Caco-2 (cell line): ENCODE measurements at places on chromosomes 1 and 21. TPM values are rescaled to one million over a fixed set of nuclear protein-coding genes. Genes with fewer than 3 reads are reported as not detected.

The KRTAP11-1 gene
- not detected in 2 replicates for total RNA-seq

The NHLH1 gene
- total RNA-seq = 0.28 and 0.36 TPM in 2 replicates

The SOX13 gene
- 31.5 and 34.5 TPM in 2 replicates for total RNA-seq

The USF1 gene
- total RNA-seq = 49.7 and 52.7 TPM in 2 replicates

DNA sequence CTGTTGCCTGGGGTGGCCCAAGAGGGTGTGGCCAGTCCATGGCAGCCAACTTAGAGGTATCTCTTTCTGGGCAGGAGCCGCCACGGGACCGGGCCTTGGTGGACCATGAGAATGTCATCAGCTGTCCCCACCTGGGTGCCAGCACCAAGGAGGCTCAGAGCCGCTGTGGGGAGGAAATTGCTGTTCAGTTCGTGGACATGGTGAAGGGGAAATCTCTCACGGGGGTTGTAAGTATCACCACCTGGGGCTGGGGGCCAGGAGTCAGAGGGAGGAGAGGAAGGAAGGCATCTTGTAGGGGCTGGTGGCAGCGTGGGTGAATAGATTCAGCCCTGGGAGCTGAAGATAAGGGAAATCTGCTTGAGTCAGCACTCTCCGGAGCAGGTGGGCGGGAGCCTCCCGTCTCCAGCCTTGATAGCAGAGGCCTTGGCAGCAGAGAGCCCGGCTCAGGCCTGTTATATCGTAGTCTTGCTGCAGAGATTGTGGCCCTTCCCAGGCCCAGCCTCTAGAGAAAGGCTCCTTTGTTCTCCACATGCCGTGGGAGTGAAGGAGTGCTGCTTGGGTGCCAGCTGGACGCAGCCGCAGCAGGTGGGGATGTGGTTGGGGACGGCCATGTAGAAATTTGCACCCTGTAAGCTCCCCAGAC lies 25.4 kb downstream of the PHGDH start:
- DNase-seq = no peak

DNA sequence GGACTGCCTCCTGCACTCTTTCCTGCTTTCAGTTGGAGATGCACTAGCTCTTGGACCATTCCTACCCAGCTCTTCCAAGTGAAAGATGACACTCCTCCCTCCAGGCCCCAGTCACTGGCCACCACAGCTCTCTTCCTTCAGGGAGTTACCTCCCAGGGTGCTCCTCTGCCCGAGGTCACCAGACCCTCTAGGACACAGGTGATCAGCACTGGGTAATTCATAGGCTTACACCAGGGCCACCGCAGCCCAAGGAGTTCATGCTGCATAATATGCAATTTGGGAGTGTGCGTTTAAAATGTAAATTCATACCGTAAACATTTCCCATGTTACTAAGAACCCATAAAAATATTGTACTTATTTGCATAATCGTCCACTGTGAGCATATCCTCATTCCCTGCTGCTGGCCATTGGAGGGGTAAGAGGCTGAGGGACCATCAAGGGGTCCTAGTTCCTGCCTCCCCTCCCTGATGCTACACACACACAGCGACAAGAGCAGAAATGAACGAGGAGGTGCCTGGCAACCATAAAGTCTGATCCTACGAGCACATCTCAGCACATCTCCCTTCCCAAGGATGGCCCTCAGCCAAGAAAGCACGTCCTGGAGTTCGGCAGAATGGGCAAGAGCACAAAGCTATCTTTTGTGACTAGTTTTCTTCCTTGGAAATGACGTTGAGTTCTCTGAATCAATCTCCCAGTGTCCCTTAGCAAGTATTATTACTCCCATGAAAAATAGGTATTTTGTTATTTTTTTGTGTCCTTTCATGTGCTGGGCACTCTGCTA lies 222.9 kb upstream of the RAB4A start:
- no peak for DNase-seq

DNA sequence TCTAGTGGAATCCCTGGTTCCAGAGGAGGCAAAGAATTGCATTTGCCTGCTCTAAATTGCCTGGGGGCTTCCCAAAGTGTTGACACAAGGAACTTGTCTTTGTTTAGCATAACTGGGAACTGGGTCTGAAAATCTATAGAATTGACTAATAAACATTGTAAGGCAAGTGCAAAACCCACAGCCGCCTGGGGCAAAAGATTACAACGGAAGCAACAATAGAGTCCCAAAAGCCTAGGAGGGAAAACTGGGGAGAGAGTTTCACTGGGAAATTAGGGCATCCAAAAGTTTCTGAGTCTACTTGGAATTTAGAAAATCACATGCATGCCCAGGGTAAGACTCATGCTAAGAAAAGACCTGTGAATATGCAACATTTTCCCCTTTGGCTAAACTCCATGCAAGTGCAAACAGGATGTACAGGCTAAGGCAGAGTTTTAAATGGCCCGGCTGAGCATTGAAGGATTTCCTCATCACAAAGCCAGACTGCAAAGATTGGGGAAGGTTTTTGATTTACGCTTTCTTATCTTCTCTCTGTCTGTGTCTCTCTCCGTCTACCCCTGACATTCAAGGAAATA lies 725.3 kb upstream of the NCAM2 start:
- no peak for DNase-seq

DNA sequence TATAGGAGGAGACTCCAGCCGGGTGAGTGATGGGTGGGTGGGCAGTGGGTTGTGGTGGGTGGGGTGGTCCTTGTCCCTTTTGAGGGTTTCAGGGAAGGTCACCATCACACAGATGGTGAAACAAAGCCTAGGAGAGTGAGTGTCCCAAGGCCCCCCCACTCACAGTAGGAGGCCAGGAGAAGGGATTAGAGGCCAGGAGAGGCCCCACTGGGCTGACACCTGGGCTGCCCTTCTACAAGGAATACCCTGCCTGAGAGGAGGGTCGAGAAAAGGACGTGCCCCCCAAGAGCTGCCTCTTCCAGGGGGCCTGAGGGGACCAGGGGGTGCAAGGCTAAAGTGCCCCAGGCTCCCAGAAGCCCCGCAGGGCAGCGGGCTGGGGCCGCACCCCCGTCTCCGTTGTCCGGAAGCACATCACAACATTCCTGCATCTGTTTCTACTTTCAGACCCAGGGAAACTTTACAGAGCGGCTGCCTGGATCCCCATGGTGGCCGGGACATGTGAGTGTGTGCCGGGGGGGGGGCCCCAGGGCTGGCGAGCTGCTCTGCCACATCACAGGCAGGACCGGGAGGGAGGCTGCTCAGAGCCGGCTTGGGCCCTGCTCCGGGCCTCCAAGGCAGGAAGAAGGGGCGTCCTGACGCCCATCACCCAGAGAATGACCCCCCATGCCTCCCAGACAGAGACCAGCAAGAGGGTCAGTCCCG lies 68.2 kb downstream of the ARHGEF16 start:
- DNase-seq = no peak

GRCh38 chr1:92511541-92511940 lies 24.8 kb upstream of the GFI1 start:
- no peak for DNase-seq

- no peak for DNase-seq
Measured at GRCh38 chr1:35748326-35748725, 21.5 kb downstream of the CLSPN start.

- DNase-seq = no peak
Measured at GRCh38 chr1:111334169-111334568, 43.5 kb downstream of the CHIA start.

GRCh38 chr1:44775930-44776729 lies 790 bp downstream of the RPS8 start:
- no peak for DNase-seq

DNA sequence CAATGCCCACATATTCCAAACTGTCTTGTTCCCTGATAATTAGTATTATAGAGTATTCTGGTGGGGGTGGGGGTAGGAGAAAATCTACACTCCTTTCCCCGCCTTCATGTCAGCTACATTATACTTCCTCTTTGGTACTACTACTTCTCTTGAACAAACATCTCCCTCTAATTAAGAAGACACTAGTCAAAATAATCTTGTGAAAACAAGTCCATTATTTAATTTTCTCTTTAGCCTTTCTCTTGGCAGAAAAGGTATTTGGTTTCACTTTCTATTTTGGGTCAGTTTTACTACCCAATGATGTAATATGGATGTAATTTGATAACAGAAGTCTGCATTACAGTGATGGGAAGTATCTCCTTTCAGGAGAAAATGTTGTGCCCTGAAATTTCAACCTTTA lies 22.5 kb downstream of the NTMT2 start:
- no peak for DNase-seq

- no peak for DNase-seq
Measured at GRCh38 chr1:54298284-54299033, 98.5 kb downstream of the MRPL37 start.

GRCh38 chr21:44947111-44947929 lies 7.5 kb downstream of the SLX9 start:
- DNase-seq = peak; percentile 26

GRCh38 chr1:157111396-157112165 lies 12.0 kb upstream of the ETV3L start:
- DNase-seq = peak; percentile 14

GRCh38 chr1:244214009-244214967 lies 163.2 kb downstream of the ZBTB18 start:
- DNase-seq = no peak
